ENCODE measurements at places on chromosomes 7 and 10. TPM values are rescaled to one million over a fixed set of nuclear protein-coding genes. Genes with fewer than 3 reads are reported as not detected.

GRCh38 chr7:80150611-80151273 is 16.1 kb downstream of the GNAI1 start:
- H3K4me1 ChIP-seq, result peaks cover 4% of the 10 kb centered on the region
- no peak for DNase-seq
- H3K4me3 ChIP-seq, result no peak overlapping the region
- H3K27ac ChIP-seq, result no peak overlapping the region
- H3K36me3 ChIP-seq, result no peaks in the 10 kb centered on the region

- no peaks in the 10 kb centered on the region for H3K27me3 ChIP-seq
- H3K4me3 ChIP-seq, result no peak overlapping the region
- H3K4me1 ChIP-seq, result peaks cover 96% of the 10 kb centered on the region
- no peak for DNase-seq
- H3K27ac ChIP-seq, result peak overlapping the region; percentile 99
- H3K36me3 ChIP-seq, result peaks cover 36% of the 10 kb centered on the region
Measured at GRCh38 chr7:44636041-44636584, 29.7 kb downstream of the OGDH start.

The PAPOLB gene
- 0.06 TPM for total RNA-seq

DNA sequence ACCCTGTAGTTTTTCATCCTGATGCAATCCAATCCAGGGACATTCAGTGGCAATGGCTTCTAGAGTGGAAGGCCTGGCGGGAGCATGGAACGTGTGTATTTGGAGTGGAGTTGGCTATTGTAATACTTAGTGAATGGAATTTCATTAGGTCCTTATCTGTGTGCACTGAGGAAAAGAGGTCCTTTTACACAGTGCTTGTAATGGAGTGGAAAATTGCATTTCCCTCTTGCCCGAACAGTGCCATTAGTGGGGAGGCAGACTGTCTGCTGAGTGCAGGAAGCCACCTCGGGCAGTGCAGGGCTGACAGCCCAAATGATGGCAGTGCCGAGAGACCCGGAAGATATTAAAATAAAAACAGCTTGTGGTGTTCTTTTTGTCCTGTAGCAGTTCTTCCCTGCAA is 786.6 kb downstream of the LRMDA start:
- H3K27me3 ChIP-seq, result no peaks in the 10 kb centered on the region
- DNase-seq, result no peak
- no peaks in the 10 kb centered on the region for H3K36me3 ChIP-seq
- no peak overlapping the region for H3K27ac ChIP-seq
- H3K4me3 ChIP-seq, result no peak overlapping the region
- no peaks in the 10 kb centered on the region for H3K4me1 ChIP-seq

The LRRC18 gene
- total RNA-seq, result not detected

The VENTX gene
- total RNA-seq, result not detected
